ENCODE measurements at places on chromosomes 12 and 14.

DNA sequence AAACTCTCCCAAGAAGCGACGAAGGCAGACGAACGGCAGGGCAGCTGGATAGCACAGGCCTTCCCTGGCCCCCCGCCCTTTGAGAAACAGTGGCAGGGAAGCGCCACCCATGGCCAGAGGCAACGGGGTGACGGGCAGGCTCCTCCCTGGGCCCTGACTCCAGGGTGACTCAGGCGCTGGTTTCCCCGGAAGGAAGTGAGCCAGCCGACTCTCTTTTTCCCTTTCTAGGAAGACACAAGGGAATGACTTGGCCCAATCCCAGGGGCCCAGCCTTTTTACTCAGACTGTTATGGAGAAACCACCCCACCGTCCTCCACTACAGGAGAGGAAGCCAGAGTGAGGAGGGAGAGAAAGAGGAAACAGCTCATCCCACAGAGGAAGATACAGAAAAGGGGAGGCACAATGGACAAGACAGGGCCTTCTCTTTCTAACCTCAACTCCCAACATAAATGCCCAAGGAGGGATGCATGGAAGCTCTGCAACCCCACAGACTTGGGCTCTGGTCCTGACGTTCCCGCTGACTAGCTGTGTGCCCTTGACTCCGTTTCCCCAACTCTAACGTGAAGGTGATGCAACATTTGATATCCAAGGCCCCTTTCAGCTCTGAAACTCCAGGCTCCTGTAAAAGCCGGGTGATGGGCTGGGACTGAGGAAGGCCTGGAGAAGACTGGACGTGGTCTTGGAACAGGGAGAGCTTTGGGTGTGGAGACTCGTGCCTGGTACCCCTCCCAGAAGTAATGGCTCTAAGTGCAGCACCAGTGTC is 27.9 kb downstream of the ACTN1 start:
- DNase-seq, result no peak

DNA sequence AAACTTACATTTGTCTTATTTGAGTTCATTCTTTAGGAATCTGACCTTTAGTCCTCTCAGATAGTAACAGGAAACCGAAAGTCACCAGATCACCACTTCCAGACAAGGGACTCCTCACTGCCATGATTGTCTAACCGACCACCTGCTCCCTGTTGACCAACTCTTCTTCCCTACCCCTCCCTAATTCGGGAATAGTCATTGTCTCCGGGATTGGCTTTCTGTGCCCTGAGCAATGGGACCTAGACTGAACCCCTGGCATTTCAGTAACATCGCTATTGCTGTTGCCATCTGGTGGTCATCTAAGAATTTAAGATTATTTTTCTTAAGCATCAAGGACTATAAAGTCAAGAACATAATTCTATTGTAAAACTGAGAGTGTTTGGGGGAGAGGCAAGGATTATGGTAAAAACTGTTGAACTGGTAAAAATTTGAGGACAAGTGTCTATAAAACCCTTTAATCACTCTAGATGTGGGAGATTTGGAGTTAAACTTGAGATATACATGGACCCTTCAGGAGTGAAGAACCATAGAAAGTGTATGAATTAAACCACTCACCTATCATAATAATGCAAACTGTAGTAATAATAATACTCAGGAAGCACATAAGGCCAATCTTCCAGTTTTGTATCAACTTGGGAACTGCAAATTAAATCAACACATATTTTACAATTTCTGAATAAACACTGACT is 6.3 kb downstream of the CLEC2A start:
- peak; percentile 54 for DNase-seq

DNA sequence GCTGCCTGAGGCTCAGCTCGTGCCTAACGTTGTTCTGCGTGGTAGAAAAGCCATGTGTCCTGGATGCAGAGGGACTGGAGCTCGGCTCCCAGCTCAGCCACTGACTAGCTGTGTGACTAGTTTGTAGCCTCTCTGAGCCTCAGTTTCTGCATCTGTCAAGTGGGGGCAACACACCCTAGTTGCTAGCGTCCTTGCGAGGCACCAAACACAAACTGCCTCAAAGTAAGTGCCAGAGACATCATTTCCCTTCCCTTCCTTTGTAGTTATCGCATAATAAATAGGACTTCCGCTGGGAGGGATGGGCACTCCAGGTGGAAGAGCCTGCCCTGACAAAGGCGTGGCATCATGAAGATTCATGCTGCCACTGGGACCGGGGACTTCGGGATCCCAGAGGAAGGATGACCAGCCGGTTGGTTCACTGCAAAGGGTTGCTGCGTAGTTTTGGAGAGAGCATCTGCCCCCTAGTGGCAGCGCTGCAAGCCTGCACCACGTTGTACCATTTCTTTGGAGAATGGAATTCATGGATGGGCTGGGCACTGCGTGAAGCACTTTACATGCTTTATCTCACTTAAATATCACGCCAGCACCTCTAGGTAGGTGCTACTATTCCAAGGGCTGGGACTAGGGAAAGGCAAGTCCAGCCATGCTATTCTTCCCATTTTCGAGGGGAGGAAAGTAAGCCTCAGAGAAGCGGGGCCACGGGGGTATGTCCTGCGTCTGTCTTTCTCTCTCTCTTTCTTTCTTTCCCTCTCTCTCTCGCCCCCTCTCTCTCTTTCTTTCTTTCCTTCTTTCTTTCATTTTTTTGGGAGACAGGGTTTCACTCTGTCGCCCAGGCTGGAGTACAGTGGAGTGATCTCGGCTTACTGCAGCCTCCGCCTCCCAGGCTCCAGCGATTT is 4.6 kb downstream of the CCDC197 start:
- DNase-seq, result peak; percentile 72

DNA sequence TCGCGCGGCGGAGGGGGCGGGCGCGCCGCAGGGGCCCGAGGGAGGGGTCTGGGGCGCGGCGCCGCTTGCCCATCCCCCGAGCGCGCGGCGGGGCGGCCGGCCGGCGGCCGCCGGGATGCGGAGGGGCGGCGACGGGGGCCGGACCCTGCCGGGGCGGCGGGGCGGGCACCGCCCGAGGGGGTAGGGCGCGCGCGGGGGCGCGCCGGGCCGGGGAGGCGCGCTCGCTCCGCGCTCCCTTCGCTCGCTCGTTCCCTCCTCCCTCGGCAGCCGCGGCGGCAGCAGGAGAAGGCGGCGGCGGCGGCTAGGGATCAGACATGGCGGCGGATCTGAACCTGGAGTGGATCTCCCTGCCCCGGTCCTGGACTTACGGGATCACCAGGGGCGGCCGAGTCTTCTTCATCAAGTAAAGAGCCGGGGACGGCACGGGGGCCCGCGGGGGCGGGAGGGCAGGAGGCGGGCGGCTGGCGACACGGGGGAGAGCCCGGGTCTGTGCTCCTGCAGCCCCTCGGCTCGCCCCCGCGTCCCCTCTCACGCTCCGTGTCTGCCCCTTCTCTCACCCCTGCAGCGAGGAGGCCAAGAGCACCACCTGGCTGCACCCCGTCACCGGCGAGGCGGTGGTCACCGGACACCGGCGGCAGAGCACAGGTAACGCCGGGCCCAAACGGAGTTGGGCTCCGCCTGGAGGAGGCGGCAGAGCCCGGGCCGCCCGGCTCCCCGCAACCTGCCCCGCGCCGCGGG is at the start of gene PLEKHA5:
Gene PLEKHA5, plus strand, starts transcription at position 248 of the 738 bp plus-strand sequence. Its CDS starts 67 bp downstream, at position 315.
- no peak for DNase-seq

GRCh38 chr14:66231820-66232219 is 254.4 kb upstream of the CCDC196 start:
- no peak for DNase-seq

GRCh38 chr12:52631264-52631663 is 12.9 kb upstream of the KRT73 start:
- no peak for DNase-seq

- no peak for DNase-seq
These were observed 95.9 kb downstream of the WNK1 start for GRCh38 chr12:848173-848865.

- DNase-seq, result no peak
These were observed 117.8 kb downstream of the TTC7B start for GRCh38 chr14:90698379-90698869.

DNA sequence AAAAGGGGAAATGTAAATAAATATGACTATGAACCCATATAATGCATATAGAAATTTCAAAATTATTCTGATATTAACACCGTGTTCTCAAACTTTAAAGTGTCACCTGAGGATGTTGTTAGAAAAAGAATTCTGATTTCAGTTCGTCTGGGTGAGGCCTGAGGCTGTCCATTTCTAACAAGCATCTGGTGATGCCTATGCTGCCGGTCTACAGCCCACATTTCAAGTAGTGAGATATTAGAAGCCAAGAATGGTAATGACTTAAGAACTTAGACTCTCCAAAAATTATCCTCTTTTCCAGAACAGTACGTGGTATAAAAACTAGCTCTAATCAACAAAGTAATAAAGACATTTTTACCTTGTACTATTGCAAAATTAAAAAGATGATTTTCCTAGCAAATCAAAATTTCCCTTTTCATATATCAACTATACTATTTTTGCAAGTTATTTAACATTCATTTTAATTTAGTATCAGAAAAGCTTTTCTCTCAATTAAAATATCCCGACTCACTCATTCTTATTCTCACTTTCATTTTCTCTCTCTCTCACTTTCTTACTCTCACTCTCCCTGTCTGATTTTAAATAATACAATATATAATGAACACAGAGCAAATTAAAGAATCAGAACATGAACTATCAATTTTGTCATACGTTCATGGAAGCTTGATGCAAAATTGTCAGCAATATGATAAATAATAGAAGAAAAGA is 35.0 kb downstream of the PIK3C2G start:
- no peak for DNase-seq

- no peak for DNase-seq
These were observed 32.0 kb upstream of the LRRK2 start for GRCh38 chr12:40192704-40193255.

DNA sequence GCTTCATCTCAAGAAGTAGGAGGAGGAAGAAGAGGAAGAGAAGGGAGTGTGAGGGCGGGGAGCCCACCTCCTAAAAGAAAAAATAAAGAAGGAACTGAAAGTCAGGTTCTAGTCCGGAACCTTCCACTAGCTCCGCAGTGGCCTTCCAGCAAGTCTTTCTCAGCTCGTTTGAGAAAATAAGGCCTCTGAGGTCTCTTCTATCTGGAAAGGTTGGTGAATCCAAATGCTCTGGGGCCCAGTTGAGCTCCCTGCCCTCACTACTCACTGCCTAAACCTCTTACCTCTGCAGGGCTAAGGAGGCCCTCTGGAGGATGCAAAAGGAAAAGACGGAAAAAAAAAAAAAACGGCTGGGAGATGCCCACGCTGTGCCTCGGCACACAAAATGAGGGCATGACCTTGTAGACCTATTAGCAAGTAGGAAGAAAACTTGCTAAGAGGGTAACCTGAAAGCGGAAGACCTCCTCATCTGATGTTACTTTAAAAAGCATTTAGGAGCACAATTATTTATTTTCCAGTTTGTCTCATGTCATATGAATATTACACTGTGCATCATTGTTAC is 35.9 kb downstream of the FBLN5 start:
- DNase-seq, result peak; percentile 75
